ENCODE measurements at places on chromosomes 5 and 9.

DNA sequence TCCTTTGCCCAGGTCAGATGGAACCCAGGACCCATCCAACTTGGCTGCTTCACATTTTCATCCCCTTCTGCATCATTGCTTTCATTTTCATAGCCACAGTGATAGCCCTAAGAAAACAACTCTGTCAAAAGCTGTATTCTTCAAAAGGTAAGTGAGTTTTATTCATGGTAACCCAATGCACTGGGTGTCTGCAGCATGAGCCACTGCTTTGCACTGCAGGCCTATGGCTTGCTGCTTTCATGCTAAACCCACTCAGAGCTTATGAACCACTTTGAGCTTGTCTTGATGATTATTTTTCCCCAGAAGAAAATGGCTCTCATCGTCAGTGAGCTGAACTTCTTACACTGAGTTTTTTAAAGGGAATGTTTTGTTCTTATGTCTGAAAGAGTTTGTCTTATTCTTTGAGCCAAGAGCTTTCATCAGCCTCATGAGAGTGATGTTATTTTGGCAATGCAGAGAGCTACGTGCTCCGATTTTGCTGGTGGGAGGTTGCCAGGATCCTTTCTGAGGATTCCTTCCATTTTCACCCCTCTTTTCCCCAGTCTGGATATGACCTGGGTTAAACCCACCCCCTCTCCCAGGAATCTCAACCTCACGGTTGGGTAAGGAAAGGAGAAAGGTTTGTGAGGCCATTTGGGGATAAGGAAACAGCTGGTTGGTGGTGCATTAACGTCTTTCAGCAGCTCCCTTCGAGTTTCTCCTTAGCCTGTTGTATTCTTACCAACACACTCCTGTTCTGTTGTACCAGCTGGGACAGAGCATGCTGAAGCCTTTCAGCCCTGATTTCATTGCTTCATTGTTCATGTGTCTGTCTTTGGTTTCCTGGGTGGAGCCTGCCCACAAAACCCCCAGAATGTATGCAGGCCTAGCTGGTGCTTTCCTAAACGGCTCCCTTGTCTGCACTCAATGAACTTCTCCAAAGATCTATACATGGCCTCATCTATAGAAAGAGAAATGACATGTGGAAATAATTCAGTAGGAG lies 47.6 kb downstream of the PDCD1LG2 start:
- DNase-seq: no peak

GRCh38 chr9:98962861-98963260 lies 19.2 kb downstream of the COL15A1 start:
- no peak for DNase-seq

DNA sequence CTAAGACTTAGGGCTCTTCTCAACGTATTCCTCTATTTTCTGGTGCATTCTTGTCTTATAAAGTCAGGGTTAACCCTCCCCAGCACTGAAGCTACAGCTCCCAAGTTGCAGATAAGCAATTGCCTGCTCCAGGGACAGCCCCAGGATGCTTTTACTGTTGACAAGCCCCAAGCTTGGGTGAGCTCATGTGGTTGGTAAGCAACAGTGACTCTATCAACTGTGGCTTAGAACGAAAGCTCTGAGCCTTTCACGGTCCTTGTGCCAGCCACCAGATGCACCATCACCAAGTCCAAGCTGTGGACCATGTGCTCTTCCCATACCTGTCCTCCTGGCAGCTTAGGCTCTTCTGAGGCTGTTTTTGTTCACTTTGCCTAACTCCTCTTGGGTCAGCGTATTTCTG lies 13.5 kb downstream of the ADRB2 start:
- DNase-seq: no peak

DNA sequence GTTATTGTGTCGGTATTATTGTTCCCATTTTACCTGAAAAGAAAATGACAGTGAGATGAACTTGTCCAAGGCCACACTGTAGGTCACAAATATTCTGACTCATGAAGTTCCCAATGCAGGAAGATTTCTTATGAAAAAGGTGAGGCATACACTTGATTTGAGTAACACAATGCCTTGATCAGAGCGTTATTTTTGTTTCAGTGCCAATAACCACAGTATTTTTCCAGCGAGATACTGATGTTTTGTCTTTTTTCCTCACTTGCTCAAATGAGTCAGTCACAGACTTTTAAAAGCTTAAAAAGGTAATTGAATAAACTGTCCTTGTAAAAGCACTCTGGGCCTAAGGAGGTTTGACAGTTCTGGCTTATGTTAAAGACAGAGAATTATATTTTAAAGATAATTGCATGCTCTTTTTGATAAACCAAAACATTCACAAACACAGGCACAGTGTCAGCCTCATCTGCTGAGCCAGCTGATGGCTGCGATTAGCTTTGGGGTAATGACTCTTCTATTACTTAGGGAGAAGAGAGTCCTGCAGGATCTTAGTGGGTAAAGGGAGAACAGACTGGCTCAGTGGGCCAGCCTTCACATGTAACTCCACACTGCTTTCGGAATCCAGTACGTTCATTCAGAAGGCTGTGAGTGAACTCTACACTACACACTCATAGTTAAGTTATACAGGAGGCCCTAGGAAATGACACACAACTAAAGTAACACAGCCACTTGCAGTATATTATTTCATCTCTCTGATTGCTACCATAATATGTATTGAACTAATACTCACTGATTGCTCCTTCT lies 165.5 kb upstream of the CD180 start:
- DNase-seq: no peak

DNA sequence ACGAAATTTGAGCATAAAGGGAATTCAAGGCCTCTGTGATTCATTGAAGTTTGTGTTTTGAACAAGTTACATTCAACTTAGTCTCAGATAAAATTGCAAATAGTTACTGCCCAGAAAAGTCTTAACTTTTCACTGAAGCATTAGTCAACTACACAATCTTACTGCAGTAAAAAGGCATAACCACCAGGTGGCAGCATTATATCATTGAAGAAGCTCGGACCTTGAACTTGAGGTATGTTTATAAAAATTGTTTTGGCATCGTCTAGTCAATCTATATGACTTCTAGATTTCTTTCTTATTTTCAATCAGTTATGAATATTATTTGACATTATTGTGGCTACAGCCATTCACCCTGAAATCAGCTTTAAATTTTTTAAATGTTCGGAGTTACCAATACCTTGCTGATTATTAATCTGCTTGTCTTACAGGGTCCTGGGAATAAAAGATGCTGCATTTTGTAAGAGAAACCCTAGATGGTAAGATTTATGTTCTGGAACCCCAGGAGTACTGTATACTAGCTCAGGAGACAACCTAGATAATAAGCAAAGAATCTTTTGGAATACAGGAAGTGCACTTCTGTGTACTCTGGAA lies 83.9 kb upstream of the GRAMD2B start:
- DNase-seq: peak; percentile 72

GRCh38 chr5:130272837-130273236 lies 368.6 kb downstream of the CHSY3 start:
- DNase-seq: no peak

DNA sequence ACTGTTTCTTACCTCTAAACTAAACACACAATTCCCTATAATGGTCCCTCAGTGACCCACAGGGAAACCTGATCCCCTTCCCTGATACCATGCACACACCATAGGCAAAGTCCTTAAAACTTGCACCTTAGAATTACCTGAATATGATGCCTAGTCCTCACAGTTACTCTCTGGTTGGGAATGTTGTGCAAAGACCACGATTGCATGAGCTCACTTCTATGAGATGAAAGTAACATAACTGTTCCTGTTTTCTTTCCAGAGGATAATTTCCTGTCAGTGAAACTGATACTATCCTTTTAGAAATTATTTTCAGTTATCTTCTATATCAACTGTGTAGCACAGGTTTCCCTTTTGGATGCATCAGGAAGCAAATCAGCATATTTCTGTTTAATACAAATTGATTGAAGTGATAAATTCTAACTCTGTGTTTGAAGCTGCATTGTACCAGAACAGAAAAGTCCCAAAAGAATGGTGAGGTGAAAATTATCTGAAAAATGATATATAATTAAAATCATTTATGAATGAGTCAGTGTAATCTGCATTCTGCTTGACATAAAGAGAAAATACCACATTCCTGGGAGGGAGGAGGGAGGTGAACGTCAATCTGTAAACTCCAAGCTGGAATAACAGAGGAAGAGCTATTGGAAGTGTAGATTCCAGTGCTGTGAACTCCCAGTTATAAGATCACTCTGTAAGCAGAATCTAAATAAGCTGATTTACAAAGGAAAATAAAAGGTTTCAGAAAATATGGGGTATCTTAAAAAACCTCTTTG lies 51.2 kb upstream of the TNFAIP8 start:
- DNase-seq: no peak

DNA sequence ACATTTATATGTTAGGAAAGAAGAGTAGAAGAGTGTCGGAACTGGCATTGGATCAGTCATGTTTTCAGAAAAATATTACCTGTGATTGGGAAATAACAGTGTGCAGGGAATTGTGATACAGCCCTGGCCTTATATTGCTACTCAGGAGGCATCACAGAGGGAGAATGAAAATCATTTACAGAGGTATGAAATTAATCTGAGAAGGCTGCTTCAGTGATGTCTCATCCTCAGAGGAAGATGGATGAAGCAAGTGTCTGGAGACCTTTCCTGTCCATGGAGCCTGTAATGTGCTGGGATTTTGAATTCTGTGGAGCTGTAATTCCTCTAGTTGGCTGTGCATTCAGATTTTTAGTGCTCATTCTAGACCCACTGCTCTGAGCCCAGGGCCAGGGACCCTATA lies 3.8 kb downstream of the ACTBL2 start:
- no peak for DNase-seq

- DNase-seq: no peak
Observed at GRCh38 chr9:136720251-136720897, 8.0 kb downstream of the DIPK1B start.
